ENCODE measurements at places on chromosomes 7 and 10.

DNA sequence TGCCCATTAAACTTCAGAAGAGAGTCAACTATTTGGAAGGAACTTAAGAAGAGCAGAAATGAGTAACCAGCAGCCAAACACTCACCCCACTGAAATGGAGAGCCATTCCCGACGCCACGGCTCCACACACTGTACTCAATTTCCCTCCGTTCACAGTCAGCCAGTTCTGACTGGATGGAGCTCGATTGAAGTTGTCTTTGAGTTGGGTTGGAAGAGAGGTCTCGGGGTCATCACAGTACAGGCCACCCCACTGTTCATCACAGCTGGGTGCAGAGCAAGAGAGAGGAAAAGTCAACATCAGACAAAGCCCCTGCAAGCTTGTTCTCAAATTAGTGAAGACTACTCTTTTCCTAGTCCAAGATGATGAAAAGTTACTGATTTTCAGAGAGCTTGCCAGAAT lies 75.9 kb upstream of the SLC26A5 start:
- no peak for DNase-seq

DNA sequence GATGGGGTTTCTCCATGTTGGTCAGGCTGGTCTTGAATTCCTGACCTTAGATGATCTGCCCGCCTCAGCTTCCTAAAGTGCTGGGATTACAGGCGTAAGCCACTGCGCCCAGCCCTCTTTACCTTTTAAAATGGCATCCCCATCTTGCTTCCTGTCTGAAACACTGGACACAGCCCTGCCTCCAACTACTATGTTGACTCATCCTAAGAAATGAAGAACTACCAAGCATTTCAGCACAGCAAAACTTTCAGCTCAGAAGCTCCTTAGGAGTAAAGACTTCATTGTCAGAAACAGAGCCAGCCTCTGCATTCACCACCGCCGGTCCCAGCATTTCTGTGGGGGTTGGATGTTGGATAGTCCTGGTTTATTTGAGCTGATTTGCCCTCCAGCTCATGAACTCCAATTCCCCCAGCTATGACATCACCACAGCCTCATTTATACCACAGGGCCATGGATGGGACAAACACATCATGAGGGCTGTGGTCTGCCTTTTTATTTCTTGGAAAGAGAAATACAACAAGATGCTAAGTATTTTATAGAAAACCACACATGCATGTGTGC lies 123.5 kb downstream of the ADCY1 start:
- no peak for DNase-seq

DNA sequence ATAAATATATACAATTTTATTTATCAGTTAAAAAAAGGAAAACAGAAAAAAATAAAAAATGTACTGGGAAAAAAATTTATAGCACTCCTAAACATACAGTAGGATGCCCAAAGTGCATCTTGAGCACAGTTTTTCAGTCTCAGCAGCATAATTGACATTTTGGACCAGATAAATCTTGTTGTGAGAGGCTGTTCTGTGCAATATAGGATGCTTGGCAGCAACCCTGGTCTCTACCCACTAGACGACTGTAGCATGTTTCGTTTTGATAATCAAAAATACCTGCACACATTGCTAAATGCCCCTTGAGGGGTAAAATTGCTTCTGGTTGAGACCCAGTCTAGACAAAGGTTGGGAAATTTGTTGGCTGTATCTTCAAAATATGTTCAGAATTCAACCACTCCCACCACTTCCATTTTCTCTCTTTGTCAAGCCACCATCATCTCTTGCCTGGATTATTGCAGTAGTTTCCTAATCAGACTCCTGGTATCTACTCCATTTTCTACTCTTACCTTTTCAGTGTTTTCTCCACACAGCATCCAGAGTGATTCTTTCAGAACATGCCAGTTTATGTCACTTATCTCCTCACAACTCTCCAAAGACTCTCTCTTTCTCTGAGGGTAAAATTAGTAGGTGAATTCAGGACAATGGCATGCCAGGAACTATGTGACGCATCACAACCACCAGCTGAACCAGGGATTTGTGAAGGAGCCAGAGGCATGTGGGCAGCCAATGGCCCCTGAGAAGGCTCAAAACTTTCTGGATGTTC lies 91.4 kb downstream of the GPR85 start:
- no peak for DNase-seq

- no peak for DNase-seq
These were observed 22.5 kb downstream of the SYPL1 start for GRCh38 chr7:106089647-106090046.

DNA sequence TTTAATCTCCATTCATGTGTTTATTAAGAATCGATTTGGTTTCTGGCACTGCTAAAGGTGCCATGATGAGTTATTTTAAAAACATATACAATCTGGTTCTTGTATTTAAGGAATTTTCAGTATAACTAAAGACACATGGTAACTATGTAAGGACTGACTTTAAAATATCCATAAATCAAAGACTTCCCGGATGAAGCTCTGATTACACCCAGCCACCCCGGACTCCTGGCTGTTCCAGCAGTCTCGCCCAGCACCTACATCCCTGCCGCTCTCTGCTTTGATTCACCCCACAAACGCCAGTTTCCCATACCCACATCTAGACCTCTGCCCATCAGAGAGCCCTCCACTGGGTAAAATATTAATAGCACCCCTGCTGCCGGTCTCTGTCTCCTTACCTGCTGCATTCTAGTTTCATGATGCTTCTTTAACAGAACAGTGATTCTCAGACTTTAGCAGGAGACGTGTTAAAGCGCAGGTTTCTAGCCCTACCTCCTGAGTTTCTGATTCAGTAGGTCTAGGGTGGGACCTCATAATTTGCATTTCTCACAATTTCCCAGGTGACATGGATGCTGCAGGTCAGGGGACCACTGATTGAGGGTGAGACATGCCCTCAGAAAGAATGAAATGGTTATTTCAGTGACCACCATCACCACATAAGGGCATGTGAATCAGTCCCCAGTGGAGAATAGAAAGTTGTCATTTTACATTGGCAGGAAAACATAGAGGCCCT lies 185.7 kb downstream of the KIAA1217 start:
- DNase-seq = no peak

- DNase-seq = no peak
These were observed 1510.5 kb upstream of the LRRTM3 start for GRCh38 chr10:65415318-65415717.

DNA sequence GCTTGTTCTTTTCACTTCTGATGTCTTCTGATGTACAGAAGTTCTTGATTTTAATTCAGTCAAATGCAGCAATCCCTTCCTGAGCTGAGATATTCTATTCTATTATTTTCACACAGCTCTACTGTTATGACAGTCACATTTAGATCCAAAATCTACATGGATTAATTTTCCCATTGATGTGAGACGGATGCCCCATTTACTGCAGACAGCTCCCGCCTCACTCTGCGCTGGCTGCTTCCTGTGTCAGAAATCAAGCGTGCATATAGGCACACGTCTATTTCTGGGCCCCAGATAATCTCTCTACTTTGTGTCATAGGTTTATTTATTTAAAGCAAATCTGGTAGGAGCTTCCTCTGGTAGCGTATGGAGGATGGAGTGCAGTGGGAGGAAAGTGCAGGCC lies 6.7 kb downstream of the BNIP3 start:
- DNase-seq = no peak

DNA sequence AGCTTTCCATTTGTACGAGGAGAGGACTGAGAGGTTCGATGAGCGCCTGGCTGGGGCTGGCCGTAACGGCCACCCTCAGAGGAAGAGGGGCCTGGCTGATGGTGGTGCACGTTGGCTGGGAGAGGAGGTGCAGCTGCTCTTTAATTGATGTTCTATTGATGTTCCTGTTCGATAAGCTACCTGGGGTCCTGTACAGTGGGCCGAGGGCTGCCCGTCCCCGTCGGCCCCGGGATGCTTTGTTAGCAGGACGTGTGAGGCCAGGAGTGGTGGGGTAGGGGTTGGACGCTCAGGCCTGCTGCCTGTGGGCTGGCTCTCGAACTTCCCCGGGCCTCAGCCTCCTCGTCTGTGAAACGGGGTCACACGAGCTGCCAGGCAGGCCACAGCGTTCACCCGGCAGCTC lies 25.4 kb downstream of the FAM20C start:
- no peak for DNase-seq

DNA sequence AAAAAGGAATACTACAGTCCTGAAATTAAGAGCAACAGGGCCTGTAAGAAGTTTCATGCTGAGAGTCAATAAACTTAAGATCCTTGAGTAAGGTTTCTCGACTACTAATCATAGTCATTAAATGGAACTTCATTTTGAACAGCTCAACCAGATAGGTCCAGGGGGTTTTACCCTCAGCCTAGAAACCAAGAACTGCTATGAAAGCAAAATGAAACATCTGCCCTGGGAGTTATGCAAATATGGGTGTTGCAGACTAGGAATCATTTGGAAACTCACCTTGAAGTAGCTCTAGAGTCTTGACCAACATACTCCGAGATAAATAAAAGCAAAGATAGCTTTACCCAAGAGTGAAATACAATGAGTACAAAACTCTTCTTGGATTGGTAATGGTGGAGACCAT lies 128.0 kb downstream of the HGF start:
- DNase-seq = no peak

DNA sequence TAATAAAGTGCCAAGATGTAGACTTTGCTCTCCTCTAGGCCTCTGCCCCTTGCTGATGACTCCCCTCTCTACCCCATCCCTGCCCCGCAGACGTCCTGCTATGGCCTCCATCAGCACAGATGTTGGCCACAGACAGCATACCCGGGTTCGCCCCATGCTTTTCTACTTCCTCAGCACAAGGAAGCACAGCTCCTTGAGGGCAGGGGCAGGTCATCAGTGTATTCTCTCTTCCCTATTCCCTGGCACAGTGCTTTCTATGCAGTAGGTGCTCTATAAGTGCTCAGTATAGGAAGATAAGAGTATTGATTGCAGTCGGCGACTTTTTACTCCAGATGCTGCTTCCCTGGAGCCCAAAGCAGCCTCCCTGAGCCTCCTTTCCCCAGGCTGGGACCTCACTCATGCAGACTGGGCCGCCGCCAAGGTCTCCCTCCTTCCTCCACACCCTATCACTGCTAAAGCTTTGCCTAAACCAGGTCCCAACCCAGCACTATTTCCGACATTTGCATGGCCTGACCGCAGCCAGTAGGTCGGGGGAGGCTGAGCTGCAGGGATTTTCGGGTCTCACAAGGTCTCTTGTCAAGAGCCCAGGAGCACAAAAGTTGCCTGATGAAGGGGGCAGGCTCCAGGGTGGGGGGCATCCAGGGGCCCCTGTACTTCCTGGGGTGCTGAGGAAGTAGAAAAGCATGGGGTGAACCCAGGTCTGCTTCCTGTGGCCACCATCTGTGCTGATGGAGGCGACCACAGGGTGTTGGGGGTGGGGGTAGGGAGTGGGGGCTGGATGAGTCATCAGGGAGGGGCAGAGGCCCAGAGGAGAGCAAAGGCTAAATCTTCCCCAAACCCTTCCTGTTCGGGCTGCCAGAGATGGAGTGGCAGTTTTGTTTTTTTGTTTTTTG lies 8.0 kb downstream of the CALHM3 start:
- no peak for DNase-seq

- DNase-seq = no peak
These were observed 6.9 kb upstream of the SUN1 start for GRCh38 chr7:825386-825785.

DNA sequence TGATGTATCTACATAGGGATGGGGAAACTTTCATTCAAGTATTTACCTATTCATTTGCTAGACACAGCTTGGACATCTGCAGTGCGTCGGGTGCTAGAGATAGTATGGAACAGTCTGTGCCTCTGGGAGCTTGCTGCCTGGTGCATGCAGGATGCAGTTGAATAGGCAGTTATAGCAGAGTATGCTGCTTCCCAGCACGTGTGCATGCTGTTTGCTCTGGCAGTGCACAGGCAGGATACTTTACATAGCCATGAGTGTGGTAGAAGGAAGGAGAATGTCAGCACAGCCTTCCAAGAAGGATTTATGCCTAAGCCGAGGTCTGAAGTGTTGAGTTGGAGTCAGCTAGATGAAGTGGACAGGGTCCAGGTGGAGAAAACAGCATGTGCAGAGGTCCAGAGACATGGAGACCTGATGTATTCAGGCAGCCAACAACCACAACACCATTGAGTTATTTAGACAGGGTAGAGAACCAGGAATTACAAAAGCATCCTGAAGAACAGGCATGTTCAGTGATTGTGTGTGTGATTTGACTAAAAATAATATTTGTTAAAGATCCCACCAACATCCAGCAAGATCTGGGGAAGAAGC lies 8.1 kb downstream of the MAP3K8 start:
- DNase-seq = no peak

- DNase-seq = no peak
These were observed 348.7 kb upstream of the HPS1 start for GRCh38 chr10:98795467-98795866.

- DNase-seq = no peak
These were observed 112.7 kb downstream of the GFRA1 start for GRCh38 chr10:116160271-116160670.

- no peak for DNase-seq
These were observed 46.8 kb downstream of the IKZF1 start for GRCh38 chr7:50351267-50351666.

GRCh38 chr10:35415505-35415904 lies 79.2 kb downstream of the CCNY start:
- DNase-seq = no peak

DNA sequence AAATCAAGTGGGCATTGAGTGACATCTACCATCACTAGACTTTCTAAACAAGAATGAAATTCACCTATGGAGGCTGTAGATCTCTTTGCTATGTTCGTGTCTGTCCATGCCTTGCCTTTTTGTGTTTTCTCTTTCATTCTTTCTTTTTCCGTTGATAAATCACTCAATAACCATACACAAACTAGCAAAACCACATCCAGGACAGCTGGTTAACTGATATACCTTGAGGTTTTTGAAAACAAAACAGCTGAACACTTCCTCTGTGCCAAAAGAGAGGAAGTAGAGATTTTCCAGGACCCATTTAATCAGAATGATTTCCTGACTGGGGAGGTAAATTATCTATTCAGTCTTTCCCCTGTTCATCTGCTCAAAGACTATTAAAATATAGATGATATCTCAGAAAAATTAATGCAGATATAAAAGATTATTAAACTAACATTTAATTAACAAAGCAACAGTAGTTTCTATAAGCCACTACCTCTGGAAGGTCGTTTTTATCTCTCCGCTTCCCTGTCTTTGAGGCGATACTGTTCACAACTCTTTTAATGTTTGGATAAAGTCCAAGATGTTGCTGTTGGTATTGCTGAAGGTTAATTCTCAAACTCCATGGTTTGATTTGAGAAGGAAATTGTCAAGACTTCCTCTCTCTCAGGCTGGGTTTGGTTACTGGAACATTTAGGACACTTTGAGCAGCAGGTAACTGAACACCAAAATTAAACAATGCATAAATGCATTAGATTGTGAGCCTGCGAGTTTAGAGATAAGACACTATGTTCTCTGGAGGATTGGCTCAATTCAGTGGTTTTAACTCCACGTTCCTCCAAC lies 24.4 kb upstream of the C10orf67 start:
- DNase-seq = no peak

- no peak for DNase-seq
These were observed 124.5 kb downstream of the TMEM168 start for GRCh38 chr7:112665709-112666108.

GRCh38 chr10:69952069-69952800 lies 100.4 kb upstream of the MACROH2A2 start:
- no peak for DNase-seq

All from NCI-H748 treated with DMSO at 0.1 percent for 48 hours (cell line).